LNCaP clone FGC (cell line): ENCODE measurements at places on chromosomes 12 and 14.
A peak's percentile ranks its signal among the peaks of the same experiment; 100 is the strongest.

GRCh38 chr12:48958049-48958388, 732 bp upstream of the ARF3 start:
- DNase-seq, result no peak

- no peak for DNase-seq
These were observed 2.8 kb upstream of the AAAS start for GRCh38 chr12:53324113-53324778.

GRCh38 chr12:73659802-73660201, 877.8 kb upstream of the ATXN7L3B start:
- DNase-seq, result no peak

DNA sequence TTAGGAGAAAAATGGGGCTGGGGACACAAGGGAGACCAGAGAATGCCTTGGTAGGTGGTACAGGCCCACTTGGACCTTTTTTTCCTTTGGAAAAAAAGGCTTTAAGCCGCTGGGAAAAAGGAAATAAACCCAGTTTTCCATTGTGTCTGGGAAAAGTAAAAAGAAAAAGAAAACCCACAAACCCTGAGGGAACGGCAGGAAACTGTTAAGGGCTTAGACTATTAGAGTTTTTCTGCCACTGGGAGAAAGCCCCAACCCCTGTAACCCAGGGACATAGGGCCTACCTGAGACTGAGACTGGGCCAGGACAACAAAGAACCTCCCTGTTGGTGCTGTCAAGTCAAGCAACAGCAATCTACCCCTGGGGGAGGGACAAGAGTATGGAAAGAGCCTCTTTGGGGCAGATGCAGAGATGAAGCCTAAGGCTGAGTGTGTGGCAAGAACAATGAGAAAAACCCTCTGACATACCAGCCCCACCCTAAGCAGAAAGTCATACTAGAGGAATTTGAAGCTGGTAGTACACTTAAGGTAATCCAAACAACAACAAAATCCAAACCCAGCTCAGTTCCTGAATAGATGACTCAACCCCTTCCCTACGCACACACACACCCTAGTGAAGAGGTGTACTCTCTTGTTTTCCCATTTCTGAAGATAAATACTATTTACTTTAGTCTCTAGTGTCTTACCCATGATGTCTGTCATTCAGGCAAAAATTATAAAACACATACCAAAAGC, 22.8 kb downstream of the ATF1 start:
- no peak for DNase-seq

DNA sequence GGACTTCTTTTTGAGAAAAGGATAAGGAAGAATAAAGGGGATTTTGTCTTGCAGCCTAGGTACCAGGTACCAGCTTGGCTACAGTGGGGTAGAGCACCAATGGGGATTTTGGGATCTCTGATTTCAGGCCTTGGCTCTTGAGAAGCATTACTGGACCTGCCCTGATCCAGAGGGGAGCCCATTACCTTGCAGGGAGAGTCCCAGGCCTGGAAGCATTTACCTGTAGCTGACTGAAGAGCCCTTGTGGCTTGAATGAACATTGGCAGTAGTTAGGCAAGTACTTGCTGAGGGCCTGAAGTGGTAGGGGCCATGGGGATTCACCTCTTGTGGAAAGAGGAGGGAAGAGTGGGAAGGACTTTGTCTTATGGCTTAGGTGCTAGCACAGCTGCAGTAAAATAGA, 308.2 kb upstream of the FBXO33 start:
- no peak for DNase-seq

DNA sequence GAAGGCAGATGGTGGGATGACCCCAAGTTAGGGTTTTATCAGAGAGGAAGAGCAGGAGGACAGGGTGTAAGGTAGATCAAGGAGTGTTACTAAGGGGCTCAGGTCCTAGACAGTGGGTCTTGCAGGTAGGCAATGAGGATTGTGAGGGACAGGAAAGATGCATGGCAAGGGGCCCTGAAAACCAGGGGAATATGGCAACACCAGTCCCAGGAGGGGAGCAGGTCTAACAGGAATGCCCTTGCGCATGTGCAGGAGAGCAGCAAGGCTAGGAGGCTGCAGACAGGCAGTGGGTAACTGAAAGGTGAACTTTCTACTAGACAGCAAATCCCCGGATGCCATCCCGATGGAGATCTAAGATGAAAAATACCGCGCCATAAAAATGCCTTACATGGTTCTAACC, 211.3 kb downstream of the ALG10 start:
- DNase-seq, result no peak

GRCh38 chr14:65941091-65941490, 528.6 kb downstream of the FUT8 start:
- DNase-seq, result no peak

- DNase-seq, result no peak
These were observed 54.0 kb downstream of the SYNE3 start for GRCh38 chr14:95462491-95462890.

DNA sequence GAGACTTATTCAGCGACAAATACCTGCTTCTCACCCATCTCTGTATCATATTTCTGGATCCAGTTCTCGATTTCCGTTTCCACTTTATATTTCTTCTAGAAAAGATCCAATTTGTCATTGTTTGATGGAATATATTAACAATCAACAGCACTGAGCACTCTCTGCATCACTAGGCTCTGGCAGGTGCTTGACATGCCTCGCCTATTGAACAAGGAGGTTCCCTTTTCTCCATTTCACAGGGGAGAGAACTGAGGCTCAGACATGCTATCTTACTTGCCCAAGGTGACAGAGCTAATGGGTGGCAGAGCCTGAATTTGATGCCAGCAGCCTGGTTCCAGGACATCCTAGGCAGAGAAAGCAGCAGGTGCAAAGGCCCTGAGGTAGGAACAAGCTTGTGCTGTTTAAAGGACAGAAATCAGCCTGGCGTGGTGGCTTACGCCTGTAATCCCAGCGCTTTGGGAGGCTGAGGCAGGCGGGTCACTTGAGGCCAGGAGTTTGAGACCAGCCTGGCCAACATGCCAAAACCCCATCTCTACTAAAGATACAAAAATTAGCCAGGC, 12.1 kb downstream of the RITA1 start:
- no peak for DNase-seq

DNA sequence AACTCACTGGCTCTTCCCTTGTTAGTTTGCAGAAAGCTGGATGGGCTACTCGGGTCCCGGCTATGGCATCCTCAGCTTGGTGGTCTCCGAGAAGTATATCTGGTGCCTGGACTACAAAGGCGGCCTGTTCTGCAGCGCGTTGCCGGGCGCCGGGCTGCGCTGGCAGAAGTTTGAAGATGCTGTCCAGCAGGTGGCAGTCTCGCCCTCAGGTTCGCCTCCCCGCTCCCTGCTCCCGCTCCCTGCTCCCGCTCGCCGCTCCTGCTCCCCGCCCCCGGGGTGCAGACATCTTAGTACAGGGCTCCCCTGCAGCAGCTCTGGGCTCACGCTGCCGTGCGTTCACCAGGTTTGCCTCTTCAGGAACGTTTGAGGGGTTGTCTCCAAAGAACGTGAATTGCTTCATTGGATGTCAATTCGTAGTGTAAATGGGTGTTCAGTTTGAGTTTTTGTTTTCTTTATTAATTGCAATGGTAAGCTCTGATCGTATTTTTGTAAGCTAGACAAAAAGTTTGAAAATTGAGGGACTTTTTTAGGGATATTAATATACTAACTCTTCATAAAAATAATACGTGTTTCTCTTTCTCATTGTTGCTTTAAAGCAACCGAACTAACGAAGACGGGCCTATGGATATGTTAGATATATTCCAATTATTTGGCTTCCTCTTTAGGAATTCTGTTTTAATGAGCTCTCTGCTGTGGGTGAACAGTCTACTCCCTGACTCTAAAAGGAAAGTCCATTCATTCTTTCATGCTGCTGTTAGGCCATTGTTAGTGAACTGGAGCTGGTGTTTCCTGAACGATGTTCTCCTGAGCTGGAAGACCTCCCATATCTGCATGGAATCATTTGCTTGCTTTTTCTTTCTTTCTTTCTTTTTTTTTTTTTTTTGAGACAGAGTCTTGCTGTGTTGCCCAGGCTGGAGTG, 71.3 kb downstream of the ANKRD9 start:
- DNase-seq, result no peak

DNA sequence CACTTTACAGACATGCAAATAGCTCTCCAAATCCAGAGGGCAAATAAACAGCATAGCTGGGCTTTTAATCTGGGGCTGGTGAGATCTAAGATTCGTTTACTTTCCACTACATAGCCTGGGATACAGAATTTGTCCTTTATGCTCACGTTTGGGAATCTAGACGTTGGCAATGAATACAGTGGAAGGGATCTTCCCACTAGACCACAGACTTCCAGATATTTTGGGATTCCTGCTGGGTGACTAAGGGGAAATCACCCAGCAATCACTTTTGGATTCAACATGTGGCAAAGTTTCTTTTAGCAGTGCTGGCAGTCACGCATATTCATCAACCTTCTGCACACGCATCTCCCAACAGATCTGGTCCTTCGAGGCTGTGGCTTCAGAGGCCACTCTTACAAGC, 23.5 kb downstream of the APPL2 start:
- DNase-seq, result no peak

GRCh38 chr14:104505085-104506074, 74.2 kb upstream of the C14orf180 start:
- DNase-seq, result no peak

GRCh38 chr14:86022031-86022629, 492.2 kb downstream of the FLRT2 start:
- DNase-seq, result no peak

- DNase-seq, result no peak
These were observed 20.8 kb downstream of the TRAFD1 start for GRCh38 chr12:112146123-112146522.

GRCh38 chr14:94346841-94347240, 23.7 kb upstream of the SERPINA6 start:
- no peak for DNase-seq

DNA sequence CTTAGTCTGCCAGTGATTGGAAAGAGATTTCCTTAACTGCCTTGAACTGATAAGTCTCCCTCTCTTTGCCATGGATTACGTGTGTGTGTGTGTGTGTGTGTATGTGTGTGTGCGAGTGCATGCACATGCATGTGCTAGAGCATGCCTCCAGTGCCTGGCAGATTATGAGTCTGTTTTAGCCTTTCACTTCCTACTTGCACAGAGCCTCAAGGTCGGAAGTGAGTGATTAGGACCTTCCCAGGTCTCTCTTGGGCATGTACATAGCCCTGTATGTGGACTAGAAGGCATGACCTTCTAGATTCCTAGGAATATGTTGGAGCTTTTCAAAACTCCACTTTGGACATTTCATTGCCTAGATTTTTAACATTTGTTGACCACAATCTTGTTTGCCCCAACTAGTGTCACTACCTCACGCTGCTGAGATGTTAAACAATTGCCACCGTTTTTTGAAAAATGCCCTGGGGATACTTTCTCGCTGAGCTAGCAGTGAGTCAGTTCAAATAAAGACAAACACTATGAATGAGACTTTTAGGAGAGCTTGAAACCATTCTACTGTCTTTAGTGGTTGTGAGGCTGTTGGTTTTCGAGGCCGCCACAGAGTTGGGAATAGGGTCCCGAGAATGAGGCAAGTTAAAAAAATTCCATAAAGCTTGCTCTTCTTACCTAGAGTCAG, 28.2 kb downstream of the KIAA0586 start:
- no peak for DNase-seq

DNA sequence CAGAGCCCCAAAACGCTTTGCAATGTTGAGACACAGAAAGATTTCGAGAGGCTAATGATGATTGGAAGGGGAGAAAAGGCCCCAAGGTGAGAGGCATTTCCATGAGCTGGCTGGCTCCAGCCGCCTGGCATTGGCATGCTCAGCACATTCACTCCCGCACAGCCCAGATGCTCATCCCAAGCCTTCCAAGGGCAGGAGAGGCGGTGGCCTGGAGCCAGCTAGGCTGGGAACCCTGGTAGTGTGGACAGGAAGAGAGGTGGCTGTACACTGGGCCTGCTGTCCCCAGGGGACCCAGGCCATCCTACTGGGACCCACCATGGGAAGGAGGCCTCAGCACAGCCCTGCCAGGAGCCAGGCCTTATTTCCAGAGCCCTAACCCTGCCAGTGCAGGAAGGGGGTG, 72.2 kb downstream of the SPTB start:
- no peak for DNase-seq

GRCh38 chr12:93979189-93979588, 169.2 kb upstream of the PLXNC1 start:
- peak; percentile 57 for DNase-seq

- no peak for DNase-seq
These were observed 34.7 kb downstream of the CIT start for GRCh38 chr12:119842380-119842779.

- DNase-seq, result no peak
These were observed 23.7 kb upstream of the YLPM1 start for GRCh38 chr14:74739293-74740030.

DNA sequence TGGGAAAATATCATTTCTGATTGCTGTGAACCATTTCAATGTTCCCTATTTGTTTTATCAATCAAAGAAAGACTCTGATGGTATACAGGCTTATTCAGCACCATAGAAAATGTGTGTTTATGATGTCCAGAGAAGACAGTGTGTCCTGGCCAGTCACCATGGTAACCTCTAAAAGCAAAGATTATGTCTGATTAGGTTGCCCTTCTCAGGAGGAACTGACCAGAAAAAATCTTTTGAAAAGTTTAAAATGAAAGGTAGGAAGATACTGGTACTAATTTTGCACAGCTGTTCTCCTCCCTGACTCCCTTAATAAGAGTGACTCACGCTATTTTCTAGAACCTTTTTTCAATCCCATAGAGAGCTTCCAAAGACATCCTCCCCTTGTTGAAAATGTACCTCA, 391.8 kb upstream of the DCN start:
- DNase-seq, result no peak

- DNase-seq, result no peak
These were observed 1079.4 kb downstream of the AACS start for GRCh38 chr12:126144603-126145002.

GRCh38 chr12:111238075-111238734, 130.7 kb downstream of the PHETA1 start:
- DNase-seq, result peak; percentile 23

- no peak for DNase-seq
These were observed 87.7 kb downstream of the TMEM30B start for GRCh38 chr14:61193476-61193875.

DNA sequence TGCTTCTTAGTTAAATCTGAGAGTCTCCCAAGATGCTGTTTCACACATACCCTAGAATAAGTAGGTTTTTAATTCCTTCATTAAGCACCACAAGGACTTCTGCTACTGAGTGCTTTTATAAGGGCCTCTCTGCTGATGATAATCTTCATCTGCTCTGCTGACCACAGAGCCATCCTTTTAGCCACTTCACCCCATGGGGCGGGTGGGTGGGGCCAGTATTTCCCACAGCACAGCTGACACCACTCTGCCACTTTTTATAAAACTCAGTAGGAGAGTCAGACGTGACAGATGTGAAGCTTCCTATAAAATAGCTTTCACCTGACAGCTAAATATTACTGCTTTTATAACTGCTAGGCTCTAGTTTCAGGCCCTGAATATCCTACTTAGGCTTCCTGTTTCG, 20.3 kb downstream of the FCF1 start:
- no peak for DNase-seq
